ENCODE measurements at places on chromosomes 3 and 15. TPM values are rescaled to one million over a fixed set of nuclear protein-coding genes. Genes with fewer than 3 reads are reported as not detected.

- no peak for DNase-seq
These were observed 24.3 kb upstream of the GCNT3 start for GRCh38 chr15:59587085-59587826.

DNA sequence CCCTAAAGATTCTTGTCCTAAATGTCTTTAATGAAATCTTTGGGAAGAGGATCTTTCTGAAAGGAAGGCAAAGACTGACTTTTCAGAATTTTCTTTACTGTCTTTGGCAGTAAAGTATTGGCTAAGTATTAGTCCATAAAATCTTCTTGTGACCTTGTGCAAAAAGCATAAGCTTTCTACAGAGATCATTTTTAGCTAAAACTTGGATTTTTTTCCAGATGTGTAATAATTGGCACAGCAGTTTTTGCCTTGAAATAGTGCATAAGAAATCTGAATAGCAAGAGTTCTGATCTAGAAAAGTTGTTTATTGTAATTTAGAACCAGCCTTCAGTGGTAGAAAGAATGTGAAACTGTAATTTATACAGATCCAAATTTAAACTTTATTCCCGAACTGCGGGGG is 122.8 kb upstream of the CGNL1 start:
- DNase-seq = no peak

GRCh38 chr3:10004506-10004905 is 17.9 kb upstream of the EMC3 start:
- no peak for DNase-seq

DNA sequence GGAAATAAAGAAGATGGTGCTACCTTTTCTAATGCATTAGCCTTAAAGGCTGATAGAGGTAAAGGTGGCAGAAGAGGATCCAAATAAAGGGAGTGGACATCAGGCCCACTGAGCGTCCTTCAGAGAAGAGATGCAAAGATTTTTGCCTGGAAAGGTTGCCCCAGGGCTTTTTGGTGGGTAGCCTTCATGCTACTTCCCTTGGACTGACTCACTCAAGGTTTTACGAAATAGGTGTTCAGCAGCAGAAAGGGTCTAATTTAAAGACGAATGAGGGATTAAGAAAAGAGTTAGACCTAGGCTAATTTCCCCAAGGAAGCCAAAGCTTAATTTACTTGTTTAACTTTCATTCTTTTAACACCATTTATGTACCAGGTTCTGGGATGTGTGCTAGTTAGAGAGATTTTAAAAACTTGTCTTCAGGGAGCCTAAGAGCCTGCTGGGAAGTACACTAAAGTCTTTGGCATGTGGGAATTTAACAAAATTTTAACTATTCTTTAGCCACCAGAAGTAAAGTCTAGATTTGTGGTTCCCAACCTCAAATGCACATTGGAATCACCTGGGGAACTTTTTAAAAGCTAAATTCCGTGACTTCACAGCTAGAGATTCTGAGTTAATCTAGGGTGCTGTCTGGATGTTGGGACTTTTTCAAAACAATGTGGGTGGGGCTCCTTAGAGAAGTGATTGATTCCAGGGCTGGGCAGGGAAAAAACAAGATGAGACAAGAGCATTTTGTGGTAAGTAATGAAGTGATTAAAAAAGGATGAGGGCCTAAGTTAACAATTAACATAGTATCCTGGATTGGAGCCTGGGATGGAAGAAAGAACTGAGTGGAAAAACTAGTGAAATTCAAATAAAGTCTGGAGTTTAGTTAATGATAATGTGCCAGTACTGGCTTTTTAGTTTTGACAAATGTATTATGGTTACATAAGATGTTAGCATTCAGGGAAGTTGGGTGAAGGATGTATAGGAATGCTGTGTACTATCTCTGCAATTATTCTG is 3.4 kb downstream of the IL20RB start:
- no peak for DNase-seq

Gene MUC20
- total RNA-seq = 9.4 TPM

GRCh38 chr3:54858093-54858785 is 69.6 kb downstream of the LRTM1 start:
- no peak for DNase-seq

DNA sequence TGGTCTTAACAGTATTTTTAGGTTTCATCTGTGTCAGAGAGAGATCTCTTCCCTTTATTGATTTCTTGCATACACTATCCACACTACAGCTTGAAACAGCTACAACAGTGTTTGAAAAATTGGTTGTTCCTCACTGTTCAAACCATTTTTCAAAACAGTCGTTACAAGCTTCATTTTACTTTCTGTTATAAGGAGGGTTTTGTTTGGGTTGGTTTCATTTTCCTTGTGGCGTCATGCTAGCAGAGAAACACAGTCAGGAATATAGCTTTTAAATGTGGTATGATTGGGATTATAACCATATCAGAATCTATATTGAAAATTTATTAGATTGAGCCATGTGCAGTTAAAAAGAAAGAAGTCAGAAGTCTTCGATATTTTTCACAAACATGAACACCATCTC is 400.6 kb downstream of the ZBTB20 start:
- no peak for DNase-seq

Gene CXCR6
- total RNA-seq = 0.76 TPM

Gene STRIT1
- not detected for total RNA-seq

- DNase-seq = no peak
These were observed 1.5 kb downstream of the CDC25A start for GRCh38 chr3:48186631-48187300.

DNA sequence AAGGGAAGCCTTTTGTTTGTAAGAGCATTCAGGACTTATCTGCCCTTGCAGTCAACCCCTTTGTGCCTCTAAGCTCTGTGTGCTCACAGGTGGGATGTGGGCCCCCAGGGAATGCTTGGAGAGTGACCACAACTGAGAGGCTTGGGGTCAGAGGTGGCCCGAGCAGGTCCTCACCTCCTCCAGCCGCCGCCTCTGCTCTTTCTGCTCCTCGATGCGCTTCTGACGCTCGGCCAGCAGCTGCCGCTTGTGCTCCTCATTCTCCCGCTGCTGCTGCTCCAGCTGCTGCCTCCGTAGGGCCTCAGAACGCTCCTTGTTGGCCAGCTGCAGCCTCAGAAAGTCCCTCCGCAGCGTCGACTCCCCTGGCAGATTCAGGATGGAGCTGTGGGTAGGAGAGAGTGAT is 130.8 kb upstream of the SLC2A2 start:
- DNase-seq = no peak

DNA sequence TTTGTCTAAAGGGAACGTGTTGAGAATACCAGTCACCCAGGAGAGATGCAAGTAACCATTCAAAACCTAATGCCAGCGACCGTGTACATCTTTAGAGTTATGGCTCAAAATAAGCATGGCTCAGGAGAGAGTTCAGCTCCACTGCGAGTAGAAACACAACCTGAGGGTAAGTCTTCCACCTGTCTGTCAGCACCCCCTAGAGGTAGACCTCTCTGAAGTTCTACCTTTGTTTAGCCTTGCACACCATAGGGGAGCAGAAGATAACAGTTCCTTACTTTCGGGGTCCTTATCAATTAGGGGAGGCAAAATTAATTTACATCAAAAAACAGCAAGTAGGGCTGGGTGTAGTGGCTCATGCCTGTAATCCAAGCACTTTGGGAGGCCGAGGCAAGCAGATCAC is 124.4 kb downstream of the HCN4 start:
- no peak for DNase-seq

- no peak for DNase-seq
These were observed 3.8 kb downstream of the ANP32A start for GRCh38 chr15:68816795-68817303.

Data from posterior vena cava (tissue), 2 donors.